ENCODE measurements at places on chromosomes 4 and X.
A peak's percentile ranks its signal among the peaks of the same experiment; 100 is the strongest.

GRCh38 chr4:173714456-173714855, 184.4 kb upstream of the HAND2 start:
- H3K27me3 ChIP-seq: no peaks in the 10 kb centered on the region
- DNase-seq: no peak
- H3K36me3 ChIP-seq: peaks cover 7% of the 10 kb centered on the region
- H3K4me1 ChIP-seq: peaks cover 3% of the 10 kb centered on the region
- no peak overlapping the region for H3K4me3 ChIP-seq
- H3K27ac ChIP-seq: no peak overlapping the region

GRCh38 chrX:73577361-73577760, 14.4 kb downstream of the CHIC1 start:
- H3K4me1 ChIP-seq: peaks cover 17% of the 10 kb centered on the region
- DNase-seq: no peak
- no peak overlapping the region for H3K27ac ChIP-seq
- peaks cover 23% of the 10 kb centered on the region for H3K36me3 ChIP-seq

DNA sequence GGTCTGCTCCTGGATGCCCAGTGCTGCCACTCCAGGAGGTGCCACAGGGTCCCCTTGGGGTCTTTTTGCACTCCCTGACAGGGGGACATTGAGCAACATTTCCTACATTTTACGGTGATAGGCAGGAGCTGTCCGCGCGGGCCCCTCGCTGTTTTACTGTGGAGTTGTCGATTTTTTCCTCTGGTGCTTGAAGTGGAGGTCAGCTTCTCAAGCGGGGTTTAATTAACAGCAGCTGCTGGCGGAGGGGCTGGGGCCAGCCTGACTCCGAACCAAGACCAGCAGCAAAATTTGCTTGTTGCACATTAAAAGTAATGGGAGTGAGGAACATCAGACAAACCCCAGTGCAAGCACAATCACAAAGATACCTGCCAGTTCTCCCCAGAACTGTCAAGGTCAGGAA, 13.2 kb upstream of the SH3TC1 start:
- H3K27ac ChIP-seq: peak overlapping the region; percentile 77
- peaks cover 38% of the 10 kb centered on the region for H3K4me1 ChIP-seq
- no peaks in the 10 kb centered on the region for H3K27me3 ChIP-seq
- DNase-seq: no peak

DNA sequence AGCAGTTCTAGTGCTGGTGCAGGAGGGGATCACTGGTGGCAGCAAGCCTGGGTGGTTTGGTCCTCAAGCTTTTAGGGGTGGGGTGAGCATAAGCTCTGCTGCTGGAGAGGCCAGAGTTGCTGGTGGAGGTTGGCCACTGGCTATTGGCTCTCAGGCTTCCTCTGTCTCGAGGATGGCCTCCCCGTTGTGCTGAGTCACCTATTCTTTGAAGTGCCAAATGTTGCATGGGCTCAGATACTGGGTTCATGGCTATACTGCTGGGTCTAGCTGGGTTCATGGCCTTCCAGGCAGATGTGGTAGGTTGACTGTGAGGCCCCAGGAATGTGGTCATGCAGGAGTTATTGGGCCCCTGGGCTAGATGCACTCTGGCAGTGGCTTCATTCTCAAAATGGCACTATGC, 466.3 kb downstream of the NAF1 start:
- H3K4me3 ChIP-seq: no peak overlapping the region
- DNase-seq: no peak
- no peaks in the 10 kb centered on the region for H3K4me1 ChIP-seq
- H3K36me3 ChIP-seq: no peaks in the 10 kb centered on the region
- no peaks in the 10 kb centered on the region for H3K27me3 ChIP-seq
- no peak overlapping the region for H3K27ac ChIP-seq

- H3K36me3 ChIP-seq: no peaks in the 10 kb centered on the region
- H3K4me1 ChIP-seq: peaks cover 8% of the 10 kb centered on the region
Measured at GRCh38 chr4:26116057-26116456, 202.0 kb downstream of the SMIM20 start.

- H3K27ac ChIP-seq: no peak overlapping the region
- DNase-seq: no peak
- no peaks in the 10 kb centered on the region for H3K27me3 ChIP-seq
- H3K4me3 ChIP-seq: no peak overlapping the region
Measured at GRCh38 chrX:38452603-38453002, 100.2 kb downstream of the OTC start.

DNA sequence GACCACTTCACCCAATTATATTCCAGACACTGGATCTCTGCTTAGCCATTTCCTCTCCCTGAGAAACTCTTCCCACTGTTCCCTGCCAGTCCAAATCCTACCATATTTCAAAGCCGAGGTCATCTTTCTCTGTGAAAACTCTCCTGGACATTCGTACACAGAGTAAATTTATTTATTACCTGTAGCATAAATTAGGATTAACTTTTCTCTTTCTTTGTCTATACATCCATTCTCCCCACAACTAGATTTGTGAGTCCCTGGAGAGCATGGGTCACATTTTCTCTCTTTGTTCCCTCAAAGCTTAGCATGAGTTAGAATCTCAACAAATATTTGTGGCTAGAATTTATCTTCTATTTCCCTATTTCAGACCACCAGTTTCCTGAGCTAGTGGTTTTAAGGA, 27.8 kb upstream of the SMIM10 start:
- H3K27me3 ChIP-seq: no peaks in the 10 kb centered on the region
- no peak overlapping the region for H3K4me3 ChIP-seq
- H3K27ac ChIP-seq: peak overlapping the region; percentile 3

DNA sequence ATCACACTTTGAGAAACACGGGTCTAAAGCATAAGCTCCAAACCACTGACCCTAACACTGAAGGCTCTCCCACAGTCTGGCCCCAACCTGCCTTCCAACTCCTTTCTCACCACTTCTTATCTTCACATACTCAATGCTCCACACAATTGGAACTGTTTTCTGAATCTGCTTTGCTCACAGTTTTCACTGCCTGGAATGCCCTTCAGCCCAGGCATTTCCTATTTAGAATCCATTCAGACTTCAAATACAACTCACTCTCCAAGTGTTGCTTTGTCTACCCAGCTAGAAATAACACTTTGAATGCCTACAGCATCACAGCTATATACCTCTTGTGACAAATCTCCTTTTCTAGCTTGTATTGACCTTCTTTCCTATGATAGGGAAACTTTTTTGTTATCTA, 10.2 kb downstream of the OTUD4 start:
- DNase-seq: no peak
- peaks cover 46% of the 10 kb centered on the region for H3K36me3 ChIP-seq
- H3K4me3 ChIP-seq: no peak overlapping the region
- H3K27ac ChIP-seq: no peak overlapping the region
- H3K27me3 ChIP-seq: no peaks in the 10 kb centered on the region

DNA sequence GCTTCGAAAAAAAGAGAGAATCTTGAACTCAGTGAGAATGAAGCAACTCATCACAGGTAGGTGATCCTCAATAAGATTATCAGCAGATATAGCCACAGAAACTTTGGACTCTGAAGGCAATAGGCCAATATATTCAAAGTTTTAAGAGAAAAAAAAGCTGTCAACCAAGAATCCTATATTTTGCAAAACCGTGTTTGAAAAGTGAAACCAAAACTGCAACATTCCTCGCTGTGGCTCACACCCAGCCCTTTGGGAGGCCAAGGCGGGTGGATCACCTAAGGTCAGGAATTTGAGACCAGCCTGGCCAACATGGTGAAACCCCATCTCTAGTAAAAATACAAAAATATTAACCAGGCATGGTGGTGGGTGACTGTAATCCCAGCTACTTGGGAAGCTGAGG, 22.8 kb downstream of the MAD2L1 start:
- no peak overlapping the region for H3K4me3 ChIP-seq
- DNase-seq: no peak
- no peaks in the 10 kb centered on the region for H3K4me1 ChIP-seq
- H3K36me3 ChIP-seq: peaks cover 5% of the 10 kb centered on the region

- H3K27ac ChIP-seq: peak overlapping the region; percentile 35
- no peaks in the 10 kb centered on the region for H3K27me3 ChIP-seq
- no peaks in the 10 kb centered on the region for H3K36me3 ChIP-seq
- H3K4me3 ChIP-seq: no peak overlapping the region
Measured at GRCh38 chrX:38142610-38143009, 78.1 kb downstream of the SRPX start.

DNA sequence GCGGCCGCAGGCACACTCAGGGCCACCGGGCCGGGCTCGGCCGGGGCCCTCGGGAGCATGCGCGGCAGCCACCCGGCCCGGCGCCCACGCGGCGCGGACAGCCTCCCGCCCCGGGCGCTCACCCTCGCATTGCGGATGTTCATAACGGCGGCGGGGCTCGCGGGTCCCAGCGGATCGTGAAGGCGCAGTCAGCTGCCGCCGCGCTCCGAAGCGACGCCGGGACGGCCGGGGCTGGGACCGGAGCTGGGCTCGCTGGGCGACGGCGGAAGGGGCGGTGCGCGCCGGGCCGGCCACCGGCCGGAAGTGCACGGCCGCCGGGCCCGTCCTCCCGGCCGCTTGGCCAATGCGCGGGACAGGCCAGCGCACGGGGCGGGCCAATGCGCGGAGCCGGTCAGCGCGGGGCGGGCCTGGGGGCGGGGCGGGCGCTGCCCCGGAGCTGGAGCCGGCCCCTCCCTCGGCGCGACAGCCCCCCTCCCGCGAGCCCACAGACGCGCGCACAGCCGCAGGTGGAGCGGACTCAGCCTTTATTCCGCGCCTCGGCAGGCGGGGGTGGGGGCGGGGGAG, at the start of gene NAA10:
TSS of gene NAA10 (minus strand) at position 276 of the 564 bp plus-strand sequence. CDS start at position 143, 133 bp downstream.
- no peaks in the 10 kb centered on the region for H3K27me3 ChIP-seq
- peaks cover 5% of the 10 kb centered on the region for H3K4me1 ChIP-seq
- H3K27ac ChIP-seq: peak within 1 kb of the TSS; percentile 64
- peaks cover 7% of the 10 kb centered on the region for H3K36me3 ChIP-seq
- peak; percentile 59 for DNase-seq
- peak within 1 kb of the TSS; percentile 86 for H3K4me3 ChIP-seq

- no peak for DNase-seq
- H3K27ac ChIP-seq: no peak overlapping the region
- no peaks in the 10 kb centered on the region for H3K36me3 ChIP-seq
- H3K4me3 ChIP-seq: no peak overlapping the region
- no peaks in the 10 kb centered on the region for H3K27me3 ChIP-seq
Measured at GRCh38 chr4:121336706-121337105, 44.1 kb downstream of the QRFPR start.

- peaks cover 6% of the 10 kb centered on the region for H3K27me3 ChIP-seq
- H3K27ac ChIP-seq: no peak overlapping the region
- no peaks in the 10 kb centered on the region for H3K36me3 ChIP-seq
- peaks cover 7% of the 10 kb centered on the region for H3K4me1 ChIP-seq
Measured at GRCh38 chrX:70549429-70549828, 104.8 kb downstream of the DLG3 start.

DNA sequence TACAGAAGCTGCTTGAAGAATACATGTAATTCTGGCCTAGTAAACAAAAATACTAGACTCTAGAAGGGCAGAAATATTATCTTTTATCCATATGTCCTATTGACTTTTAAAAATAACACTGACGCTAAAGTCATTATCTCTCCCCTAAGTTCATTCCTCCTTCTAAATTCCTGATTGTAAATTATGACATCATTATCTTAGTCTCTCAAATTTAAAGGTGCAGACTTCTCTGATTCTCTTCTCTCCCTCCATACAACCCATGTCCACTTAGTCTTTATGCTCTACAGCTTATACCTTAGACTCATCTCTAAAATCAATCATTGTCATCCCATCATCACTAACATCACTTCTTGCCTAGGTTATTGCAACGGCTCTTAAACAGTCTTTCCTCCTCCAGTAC, 327.9 kb upstream of the GRIA3 start:
- no peaks in the 10 kb centered on the region for H3K4me1 ChIP-seq
- DNase-seq: no peak
- H3K4me3 ChIP-seq: no peak overlapping the region
- no peak overlapping the region for H3K27ac ChIP-seq

DNA sequence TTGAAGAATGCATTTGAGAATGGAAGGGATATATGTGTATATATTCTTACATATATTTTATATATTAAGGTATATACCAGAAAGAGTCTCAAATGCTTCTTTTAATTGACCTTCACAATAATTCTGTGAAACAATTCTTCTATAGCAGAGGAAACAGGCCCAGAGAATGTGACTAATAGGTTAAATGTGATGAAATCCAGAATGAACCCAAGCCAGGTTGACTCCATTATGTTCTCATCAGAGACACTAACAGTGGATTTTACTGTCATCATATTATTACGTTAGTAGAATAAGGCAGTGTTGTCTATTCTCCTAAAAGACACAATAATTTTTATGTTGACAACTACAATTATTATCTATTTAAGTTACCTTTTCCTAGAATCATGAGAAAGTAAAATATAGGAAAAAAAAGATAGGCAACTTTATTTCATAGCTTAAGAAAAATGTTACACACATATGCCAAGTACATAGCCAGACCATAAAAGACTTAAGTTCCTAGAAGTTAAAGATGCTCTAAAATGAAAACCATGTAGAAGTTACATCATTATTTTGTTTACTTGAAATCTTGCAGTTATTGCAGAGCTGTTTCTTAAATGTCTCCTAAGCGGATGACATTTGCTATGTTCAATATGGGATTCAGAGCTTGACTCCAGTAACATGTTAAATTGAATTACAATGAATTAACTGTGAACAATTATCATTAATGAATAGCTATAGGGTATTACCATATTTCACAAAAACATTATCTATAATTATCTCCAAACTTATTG, 56.2 kb upstream of the ANKRD50 start:
- peaks cover 11% of the 10 kb centered on the region for H3K4me1 ChIP-seq
- H3K27me3 ChIP-seq: no peaks in the 10 kb centered on the region
- peaks cover 7% of the 10 kb centered on the region for H3K36me3 ChIP-seq
- no peak overlapping the region for H3K4me3 ChIP-seq
- no peak for DNase-seq

GRCh38 chr4:123524958-123525628, 128.5 kb downstream of the SPRY1 start:
- H3K27ac ChIP-seq: no peak overlapping the region
- DNase-seq: no peak
- no peaks in the 10 kb centered on the region for H3K27me3 ChIP-seq
- no peak overlapping the region for H3K4me3 ChIP-seq
- peaks cover 7% of the 10 kb centered on the region for H3K4me1 ChIP-seq
- H3K36me3 ChIP-seq: no peaks in the 10 kb centered on the region

DNA sequence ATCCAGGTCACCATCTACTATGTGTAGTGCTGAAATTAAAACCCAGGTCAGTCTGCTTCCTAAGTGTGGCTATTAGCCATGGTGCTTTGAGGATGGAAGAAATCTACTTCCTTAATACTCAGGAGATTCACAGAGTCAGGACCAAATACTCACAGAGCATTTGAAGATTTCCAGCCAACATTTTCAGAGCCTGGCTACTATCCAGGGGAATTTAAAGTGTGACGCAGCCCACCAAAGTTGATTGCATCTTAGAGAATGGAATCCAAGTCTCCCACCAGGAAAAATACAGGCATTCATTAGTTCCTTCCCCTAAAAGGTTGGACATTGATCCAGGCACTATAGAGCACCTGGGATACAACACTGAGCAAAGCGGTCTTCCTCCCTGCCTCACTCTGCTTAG, 83.8 kb downstream of the HS3ST1 start:
- DNase-seq: no peak
- H3K4me3 ChIP-seq: no peak overlapping the region
- no peaks in the 10 kb centered on the region for H3K27me3 ChIP-seq
- no peaks in the 10 kb centered on the region for H3K36me3 ChIP-seq

- DNase-seq: no peak
- no peak overlapping the region for H3K27ac ChIP-seq
- no peak overlapping the region for H3K4me3 ChIP-seq
- H3K27me3 ChIP-seq: no peaks in the 10 kb centered on the region
Measured at GRCh38 chr4:86014599-86014998, 345.3 kb downstream of the MAPK10 start.
